ENCODE measurements at places on chromosomes 2 and 18.
A peak's percentile ranks its signal among the peaks of the same experiment; 100 is the strongest.

DNA sequence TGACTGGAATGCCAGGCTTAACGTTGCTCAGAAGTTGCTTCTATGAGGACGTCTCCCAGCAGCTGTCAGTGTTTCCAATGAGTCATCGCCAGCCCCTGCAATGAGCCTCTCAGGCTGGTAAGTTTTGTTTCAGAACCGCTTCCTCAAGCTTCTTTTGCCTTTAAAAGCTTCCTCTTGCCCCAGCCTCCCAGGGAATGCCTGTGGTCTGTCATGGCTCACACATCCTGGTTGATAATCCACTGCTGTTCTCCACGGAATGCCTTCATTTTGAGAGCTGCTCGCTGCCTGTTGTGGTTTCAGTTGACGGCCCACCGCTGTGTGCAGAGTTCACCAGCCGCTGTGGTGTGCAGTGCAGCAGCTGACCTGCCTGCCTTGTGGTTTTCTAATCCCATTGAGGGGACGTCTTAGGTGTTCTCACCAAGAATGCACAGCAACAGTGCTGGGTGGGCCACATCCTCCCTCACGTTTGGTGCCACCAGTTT is 96.4 kb downstream of the RTP5 start:
- DNase-seq = no peak

DNA sequence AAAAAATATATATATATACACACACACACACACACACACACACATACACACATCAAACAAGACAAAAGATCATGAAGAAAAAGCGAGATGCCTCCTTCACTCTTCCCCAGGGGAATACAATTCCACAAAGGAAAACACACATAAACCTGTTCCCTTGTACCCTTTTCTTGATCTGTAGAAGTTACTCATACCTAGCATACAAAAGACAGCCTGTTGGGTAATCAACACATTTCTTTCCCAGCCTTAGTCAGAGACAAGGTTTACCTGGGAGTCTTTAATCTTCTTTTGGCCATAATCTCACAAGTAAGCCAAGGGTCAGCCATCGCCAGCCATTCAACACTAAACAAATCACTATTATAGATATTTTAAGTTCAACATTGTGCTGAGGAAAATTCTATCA is 407.0 kb downstream of the SUCLG1 start:
- DNase-seq = no peak

- no peak for DNase-seq
Observed at GRCh38 chr2:191155608-191156071, 4.8 kb upstream of the STAT4 start.

DNA sequence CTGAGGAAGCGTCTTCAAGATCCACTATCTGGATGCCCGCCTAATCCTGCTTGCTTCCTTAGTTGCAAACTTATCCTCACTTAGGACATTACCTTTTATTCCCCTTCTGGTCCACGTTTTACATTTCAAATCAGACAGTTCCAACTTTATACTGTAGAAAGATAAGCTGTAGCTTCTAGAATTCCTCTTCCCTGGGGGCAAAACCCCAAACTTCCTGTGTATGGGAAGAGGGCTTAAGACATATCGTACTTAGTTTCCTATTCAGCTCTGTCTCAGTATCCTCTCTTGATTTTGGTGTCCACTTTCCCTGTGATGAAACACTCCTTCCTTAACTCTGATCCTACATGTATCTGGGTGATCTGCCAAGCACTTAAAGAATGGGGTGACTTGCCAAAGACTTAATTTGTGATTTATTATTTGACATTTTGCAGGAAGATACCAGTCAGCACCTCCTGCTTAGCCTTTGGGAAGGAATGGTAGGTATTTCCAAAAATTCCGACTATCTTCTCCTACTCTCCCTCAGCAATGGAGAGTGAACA is 245.2 kb downstream of the CDCA7 start:
- no peak for DNase-seq

DNA sequence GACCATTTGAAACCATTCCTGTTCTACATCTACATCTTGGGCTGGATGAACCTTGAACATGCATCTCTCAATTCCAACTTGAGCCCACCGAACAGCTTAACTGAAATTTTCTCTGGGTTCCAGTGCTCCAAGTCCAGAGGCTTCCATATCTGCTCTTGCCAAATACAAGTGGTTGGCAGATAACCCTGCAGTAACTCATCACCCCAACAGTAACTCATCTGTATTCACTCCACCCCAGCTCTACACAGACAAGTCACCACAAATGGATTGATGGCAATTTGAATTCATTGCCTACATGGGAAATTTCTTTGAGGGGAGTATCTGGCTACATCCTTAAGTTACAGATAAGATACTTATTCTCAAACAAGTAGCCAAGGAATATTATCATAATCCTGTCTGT is 502.4 kb upstream of the TNP1 start:
- DNase-seq = no peak

- no peak for DNase-seq
Observed at GRCh38 chr2:18930971-18931370, 341.6 kb upstream of the NT5C1B start.

DNA sequence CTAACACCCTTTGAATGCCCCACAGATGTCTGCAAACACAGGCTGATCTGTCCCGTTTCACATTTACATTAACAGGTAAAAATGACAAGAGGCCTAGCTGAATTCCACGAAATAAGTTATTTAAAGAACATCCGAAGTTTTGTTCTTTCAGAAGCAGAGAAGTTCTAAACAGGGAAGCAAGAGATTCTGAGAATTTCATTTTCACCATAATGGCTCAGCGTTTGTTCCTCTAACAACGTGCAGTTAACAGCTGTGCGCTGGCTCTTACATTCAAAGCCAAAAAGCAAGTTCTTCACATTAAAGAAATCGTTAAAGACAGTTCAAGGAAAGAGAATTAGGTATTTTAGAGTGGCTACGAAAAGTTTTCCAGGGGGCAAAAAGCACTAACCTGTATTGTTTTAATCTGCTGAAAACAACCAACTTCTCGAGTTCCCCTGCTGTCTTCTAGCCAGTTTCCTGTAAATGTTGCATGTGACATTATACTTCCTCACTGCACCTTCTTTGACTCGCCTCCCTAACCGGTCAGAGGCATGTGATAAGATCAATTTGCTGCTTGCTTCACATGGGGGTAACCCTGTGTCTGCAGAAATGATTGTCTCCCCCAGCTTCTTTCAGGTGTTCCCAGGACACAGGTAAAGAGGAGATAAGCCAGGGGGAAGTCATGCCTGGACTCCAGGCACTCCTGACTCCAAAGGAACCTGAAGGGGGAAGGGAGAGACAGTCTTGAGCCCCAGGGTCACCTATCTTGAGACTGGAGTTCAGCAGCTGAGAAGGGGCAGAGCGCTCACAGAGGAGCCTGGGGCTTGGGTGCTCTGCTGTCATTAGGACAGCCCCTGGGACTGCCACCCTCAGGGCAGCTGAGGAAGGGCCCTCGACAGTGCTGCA is 36.8 kb upstream of the WIPF1 start:
- no peak for DNase-seq

DNA sequence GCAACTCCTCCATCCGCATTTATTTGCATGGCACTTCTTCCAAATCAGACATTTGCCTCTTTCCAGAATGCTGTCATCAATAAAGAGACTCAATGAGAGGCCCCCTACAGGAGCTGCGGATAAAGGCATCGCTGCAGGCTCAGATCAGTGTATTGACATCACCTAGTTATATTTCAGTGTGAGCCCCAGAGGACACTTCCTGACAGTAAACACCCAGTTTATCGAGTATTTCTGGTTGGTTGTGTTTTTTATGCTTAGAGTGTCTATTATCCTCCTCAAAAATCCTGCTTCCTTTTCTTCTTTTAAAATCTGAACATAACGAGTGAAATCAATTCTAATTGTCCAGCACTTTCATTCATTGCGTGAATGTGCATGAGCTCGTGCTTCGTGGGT is 38.8 kb downstream of the NRP2 start:
- no peak for DNase-seq

DNA sequence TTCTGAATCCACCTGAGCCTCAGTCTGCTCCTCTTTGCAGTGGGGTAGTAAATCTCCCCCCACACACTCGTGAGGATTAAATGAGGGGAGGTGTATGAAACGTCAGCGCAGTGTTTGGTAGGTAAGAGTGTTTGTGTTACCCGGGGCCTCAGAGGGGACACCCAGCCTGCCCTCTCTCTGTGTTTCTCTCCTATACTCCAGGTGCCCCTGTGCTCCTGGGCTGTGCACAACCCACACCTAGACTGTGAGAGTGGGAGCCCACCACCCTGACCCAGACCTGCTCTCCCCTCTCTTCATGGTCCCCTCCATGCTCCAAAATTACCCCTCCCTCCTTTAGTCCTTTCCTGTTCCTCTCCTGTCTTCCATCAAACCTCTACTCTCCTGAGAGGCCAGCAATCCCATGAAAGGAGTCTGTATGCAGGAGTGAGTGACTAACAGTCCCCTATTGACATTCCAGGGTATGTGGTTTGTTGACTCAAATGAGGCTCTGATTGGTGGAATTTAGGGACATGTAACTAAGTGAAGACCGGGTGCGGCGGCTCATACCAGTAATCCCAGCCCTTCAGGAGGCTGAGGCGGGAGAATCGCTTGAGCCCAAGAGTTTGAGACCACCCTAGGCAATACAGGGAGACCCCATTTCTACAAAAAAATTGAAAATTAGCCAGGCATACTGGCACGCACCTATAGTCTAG is 10.4 kb downstream of the CIB4 start:
- DNase-seq = no peak

DNA sequence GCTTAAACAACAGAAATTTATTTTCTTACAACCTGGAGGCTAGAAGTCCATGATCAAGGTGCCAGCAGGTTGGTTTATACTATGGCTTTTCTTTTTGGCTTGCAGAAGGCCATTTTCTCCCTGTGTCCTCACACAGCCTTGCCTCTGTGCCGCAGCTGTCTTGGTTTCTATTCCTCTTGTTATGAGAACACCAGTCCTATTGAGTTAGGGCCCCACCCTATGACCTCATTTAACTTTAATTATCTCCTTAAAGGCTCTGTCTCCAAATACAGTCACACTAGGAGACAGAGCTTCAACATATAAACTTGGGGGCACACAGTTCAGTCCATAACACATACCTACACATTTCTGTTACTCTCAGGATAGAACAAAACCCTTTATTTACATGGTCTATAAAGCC is 17.3 kb upstream of the RHOB start:
- peak; percentile 16 for DNase-seq

DNA sequence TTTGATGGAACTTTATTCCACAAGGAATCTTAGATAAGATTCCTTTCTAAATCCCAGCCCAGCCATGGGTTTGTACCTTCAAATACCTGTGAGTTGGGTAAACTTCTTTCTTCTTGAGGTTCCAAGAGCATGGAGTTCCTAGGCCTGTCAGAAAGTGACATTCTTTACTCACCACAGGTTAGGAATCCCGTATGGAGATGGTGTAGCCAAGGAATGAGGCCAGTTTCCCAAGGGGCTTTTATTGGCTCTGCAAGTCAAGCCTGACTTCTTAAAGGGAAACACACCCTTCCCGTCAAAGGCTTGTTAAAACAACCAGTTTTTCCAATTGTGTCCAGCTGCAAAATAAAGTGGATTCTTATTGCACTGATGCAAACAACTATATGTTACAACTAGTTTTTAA is 45.8 kb downstream of the STK17B start:
- no peak for DNase-seq

DNA sequence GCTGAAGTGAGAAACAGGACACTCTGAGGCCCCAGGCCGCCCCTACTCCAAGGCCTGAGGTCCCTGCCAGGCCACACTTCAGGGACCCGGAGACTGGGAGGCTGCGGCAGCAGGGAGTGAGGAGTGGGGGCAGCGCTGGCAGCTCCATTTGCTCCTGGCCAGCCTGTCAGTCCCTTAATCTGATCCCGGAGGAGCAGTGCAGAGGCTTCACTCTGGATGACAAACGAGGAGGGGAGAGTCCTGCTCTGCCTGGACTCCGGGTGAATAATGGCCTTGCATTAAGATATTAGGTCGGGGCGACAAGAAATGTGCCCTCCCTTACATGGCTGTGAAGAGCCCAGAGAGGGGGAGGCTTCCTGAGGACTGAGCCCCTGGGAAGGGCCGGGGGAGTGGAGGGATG is 14.3 kb upstream of the PRSS56 start:
- no peak for DNase-seq

GRCh38 chr2:229375251-229375650 is 104.2 kb upstream of the PID1 start:
- no peak for DNase-seq

DNA sequence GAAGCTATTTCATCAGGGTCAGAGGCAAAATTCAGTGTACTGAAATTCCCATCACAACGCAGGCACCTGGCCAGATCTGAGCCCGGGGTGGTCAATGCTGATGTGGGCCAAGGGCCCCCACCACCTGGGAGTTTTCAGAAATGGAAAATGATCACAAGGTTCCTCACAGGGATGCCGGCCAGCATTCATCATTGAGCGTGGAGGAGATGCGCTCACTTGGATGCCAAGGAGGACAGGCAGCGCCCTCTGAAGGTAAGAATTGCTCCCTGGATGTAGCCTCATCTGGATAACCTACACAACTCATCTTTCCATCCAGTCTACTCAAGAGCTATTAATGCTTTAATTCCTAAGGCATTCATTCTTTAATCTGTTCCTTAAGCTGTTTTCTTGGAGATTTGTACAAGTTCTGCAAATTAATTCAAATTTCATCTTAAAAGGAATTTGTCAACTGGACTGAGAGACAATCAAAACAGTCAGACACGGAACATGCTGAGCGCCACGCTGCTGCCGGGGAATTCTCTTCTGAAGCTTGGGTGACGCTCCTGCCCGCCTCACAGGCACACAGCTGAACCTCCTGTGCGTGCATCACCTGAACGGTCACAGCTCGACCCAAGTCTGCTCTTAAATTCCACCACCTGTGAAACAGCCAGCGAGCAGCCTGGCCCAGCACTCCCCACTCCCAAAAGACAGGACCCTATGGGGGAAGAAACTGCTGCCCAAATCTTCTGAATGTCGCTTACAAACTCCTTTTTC is 206.7 kb downstream of the HDAC4 start:
- no peak for DNase-seq

- no peak for DNase-seq
Observed at GRCh38 chr2:230244211-230244610, 18.7 kb downstream of the SP140 start.

GRCh38 chr2:224831530-224831929 is 115.4 kb upstream of the CCDC195 start:
- no peak for DNase-seq

- DNase-seq = no peak
Observed at GRCh38 chr18:61274416-61274960, 58.7 kb upstream of the CDH20 start.

- no peak for DNase-seq
Observed at GRCh38 chr2:231325826-231326225, 69.7 kb upstream of the B3GNT7 start.

- DNase-seq = no peak
Observed at GRCh38 chr2:168717790-168718502, 84.5 kb upstream of the NOSTRIN start.
